Left colon (tissue), 2 donors: ENCODE measurements at places on chromosomes 12 and 14. TPM values are rescaled to one million over a fixed set of nuclear protein-coding genes. Genes with fewer than 3 reads are reported as not detected.

The PKP2 gene
- total RNA-seq = 117 TPM

The CFL2 gene
- total RNA-seq = 5.2 TPM

The CRADD gene
- 22.1 TPM for total RNA-seq

The SLC25A3 gene
- 712 TPM for total RNA-seq

The CTSG gene
- total RNA-seq = 10.7 TPM

GRCh38 chr12:4985820-4986219 is 57.9 kb upstream of the KCNA5 start:
- DNase-seq = no peak

DNA sequence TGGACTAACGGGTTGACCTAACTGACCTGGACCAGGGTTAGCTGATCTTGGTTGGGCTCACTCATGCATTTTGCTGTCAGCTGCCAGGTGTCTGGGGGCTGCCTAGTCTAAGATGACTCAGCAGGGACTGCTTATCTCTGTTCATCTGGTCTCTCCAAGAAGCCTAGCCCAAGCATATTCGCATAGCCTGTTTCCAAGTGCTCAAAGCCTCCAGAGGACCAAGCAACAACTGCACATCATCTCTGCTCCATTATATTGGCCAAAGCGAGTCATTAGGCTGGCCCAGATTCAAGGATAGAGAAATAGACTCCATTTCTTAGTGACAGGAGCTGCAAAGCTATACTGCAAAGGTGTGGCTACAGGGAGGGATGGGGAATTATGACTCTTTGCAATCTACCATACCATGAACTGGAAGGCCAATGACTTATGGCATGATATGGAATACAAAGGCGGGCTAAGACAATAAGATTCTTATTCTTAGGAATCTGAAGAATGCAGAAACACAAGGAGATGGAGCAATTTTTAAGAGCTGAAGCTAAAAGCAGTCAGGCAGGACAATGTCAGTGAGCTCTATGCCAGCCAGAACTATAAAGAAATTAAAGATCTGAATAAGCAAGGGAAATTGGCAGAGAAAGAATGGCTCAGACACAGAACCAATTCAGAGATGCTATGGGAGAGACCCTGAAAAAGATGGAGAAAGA is 194.6 kb upstream of the FSCB start:
- no peak for DNase-seq

GRCh38 chr12:25884024-25884919 is 74.2 kb upstream of the RASSF8 start:
- no peak for DNase-seq
